ENCODE measurements at places on chromosomes 3 and 15.

- DNase-seq, result no peak
Measured at GRCh38 chr3:57062101-57062631, 1.7 kb downstream of the SPATA12 start.

- no peak for DNase-seq
Measured at GRCh38 chr15:39330061-39330460, 250.8 kb upstream of the THBS1 start.

- no peak for DNase-seq
Measured at GRCh38 chr15:73116164-73116563, 63.9 kb downstream of the NEO1 start.

DNA sequence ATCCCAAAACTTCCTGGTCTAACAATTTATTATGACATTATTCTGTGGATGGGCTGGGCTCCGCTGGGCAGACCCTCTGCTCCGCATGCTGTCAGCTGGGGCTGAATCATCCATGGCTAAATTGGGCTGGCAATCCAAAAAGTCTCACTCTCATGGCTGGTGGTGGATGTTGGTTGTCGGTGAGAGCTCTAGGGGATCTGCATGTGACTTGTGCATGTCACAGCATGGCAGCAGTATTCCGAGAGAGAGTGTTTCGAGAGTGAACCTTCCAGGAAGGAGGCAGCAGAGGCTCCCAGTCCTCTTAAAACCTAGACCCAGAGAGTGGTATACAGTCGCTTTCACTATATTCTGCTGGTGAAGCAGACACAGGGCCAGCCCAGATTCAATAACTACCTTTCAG, 9.9 kb downstream of the RARB start:
- DNase-seq, result no peak

DNA sequence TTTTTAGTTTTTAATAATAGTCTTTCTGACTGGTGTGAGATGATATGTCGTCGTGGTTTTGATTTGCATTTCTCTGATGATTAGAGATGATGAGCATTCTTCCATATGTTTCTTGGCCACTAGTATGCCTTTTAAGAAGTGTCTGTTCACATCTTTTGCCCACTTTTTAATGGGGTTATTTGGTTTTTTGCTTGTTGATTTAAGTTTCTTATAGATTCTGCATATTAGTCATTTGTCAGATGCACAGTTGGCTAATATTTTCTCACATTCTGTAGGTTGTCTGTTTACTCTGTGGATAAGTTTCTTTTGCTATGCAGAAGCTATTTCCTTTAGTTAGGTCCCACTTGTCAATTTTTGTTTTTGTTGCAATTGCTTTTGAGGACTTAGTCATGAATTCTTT, 185.4 kb downstream of the SUCNR1 start:
- no peak for DNase-seq

- DNase-seq, result no peak
Measured at GRCh38 chr3:1082108-1082507, 10.7 kb upstream of the CNTN6 start.

- DNase-seq, result no peak
Measured at GRCh38 chr3:37987315-37987697, 3.3 kb upstream of the VILL start.

- DNase-seq, result no peak
Measured at GRCh38 chr3:77244981-77245380, 205.1 kb downstream of the ROBO2 start.

- no peak for DNase-seq
Measured at GRCh38 chr15:78072080-78072892, 5.2 kb downstream of the TBC1D2B start.

GRCh38 chr3:165749821-165750220, 87.4 kb downstream of the BCHE start:
- DNase-seq, result no peak

- DNase-seq, result no peak
Measured at GRCh38 chr3:124117486-124117885, 125.6 kb upstream of the ROPN1 start.

DNA sequence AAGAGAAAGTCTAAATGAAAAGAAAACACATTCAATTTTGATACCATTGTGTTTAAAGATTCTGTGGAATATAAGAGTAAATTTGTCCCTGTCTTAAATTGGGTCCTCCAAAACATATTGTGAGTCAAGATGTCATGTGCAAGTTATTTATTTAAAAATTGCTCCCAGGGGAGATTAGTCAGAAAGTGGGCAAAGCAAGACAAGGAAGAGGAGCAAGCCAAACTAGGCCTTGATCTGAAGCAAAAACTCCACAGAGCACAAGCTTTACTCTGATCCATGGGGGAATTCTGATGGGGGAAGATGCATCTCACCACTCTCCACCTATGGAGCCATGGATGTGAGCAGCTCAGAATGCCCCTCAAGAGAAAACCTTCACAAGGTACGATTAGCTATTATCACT, 342.8 kb upstream of the IL12A start:
- no peak for DNase-seq

DNA sequence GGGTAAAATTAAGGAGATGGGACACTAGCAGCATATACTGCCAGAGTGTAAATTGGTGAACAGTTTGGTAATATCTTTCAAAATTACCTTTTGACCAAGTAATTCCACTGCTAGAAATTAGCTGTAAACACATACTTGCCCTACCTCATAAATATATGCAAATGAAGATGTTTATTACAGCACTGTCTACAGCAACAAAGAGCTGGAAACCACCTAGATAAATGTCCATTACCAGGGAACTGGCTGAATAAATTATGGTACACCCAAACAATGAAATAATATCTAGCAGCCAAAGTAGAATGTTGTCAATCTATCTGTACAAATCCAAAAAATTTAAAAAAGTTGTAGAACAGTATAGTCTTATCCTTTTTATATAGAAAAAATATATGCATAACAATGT, 105.9 kb upstream of the FAM3D start:
- DNase-seq, result no peak

DNA sequence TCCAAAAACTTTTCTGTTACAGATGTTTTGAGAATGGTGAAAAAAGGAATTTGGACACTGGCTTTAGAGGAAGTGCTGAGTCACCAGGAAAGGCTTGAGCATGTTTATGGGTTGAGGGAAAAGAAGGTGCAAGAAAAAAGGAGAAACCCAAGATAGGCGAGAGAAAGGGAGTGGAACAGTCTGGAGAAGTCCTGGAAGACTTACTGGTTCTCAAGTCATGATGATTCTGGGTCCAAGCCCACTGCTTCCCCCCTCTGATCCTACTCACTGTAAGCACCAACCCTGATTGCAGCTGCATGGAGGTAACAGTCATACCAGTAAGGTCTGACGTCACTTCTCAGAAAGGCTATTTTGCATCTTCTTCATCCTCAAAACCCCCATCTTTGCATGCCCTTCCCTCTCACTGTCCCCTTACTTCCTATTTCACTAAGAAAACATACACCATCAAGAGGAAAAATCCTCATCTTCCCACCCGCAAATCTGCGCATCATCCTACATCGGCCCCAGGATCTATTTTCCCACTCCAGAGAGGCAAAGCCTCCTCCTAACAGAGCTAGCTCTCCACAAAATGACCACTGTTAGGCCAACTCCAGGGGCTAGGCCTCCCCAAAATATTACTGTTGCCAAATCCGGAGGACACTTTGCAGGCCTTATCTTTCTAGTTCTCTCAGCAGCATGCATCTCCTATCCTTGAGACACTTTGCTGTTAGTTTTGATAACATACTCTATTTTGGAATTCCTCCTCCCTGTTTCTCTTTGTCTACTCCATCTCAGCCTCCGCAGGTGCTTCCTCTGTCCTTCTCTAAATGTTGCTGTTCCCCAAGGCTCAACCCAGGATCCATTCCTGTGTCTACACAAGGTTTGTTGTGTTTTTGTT, 3.2 kb upstream of the ATP13A3 start:
- DNase-seq, result no peak

DNA sequence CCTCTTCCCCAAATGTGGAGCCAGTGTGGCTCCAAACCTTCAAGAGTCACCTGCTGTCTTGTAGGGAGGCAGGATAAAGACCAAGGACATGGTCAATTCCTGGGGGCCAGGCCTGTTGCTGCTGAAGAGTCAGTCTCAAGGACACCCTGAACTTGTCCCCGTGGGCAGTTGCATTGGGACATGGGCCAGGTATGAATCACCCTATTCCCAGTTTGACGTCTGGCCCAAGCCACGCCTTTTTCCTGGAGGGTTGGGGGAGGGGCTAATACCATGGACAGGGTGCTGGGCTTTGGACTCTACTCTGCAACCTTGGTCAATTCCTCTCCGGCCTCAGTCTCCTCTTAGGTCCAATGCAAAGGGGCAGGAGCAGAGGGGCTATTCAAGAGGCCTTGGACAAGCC, 10.4 kb downstream of the ATP2B2 start:
- DNase-seq, result no peak

DNA sequence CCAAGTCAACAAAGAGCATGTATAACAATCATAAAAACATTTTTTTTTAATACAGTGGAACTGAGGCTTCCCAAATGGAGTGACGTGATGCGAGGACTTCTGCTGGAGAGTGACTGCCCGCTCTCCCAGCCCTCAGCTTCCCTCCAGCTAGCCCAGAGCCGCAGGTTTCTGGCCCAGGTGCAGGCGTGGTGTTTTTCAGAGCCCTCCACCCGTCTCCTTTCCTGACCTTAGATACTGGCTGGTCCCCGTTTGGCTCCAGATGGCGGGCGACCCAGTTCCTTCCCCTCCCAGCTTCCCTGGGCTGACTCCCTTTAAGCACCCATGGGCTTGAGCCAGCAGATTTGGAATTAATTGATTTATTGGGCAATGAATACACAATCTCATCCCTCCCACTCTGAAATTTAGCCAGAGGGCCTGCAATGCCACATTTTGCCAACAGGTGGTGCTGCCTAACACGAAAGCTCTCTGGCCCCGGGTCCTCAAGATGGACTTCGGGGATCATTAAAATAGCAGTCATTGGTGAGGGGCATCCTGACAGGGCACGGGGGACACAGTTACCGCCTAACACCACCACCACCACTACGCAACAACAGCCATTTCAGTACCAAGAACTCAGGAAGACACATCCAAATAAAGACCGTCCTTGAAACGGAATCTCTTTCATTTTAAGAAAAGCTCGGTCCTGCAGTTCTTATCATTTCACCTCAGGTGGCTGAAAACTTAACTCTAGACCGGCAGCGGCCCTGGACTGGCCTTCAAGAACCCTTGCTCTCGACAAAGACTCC, 47.5 kb upstream of the MUC4 start:
- no peak for DNase-seq

GRCh38 chr15:22811640-22812039, 25.2 kb downstream of the NIPA1 start:
- DNase-seq, result no peak

GRCh38 chr15:52857937-52858781, 68.0 kb upstream of the ONECUT1 start:
- DNase-seq, result no peak

GRCh38 chr3:48601622-48601994, 6.5 kb upstream of the COL7A1 start:
- no peak for DNase-seq

- no peak for DNase-seq
Measured at GRCh38 chr3:178645503-178645902, 109.3 kb downstream of the KCNMB2 start.

- DNase-seq, result no peak
Measured at GRCh38 chr3:42166214-42166613, 75.1 kb downstream of the TRAK1 start.

GRCh38 chr15:26757141-26757540, 15.7 kb downstream of the GABRB3 start:
- DNase-seq, result no peak

DNA sequence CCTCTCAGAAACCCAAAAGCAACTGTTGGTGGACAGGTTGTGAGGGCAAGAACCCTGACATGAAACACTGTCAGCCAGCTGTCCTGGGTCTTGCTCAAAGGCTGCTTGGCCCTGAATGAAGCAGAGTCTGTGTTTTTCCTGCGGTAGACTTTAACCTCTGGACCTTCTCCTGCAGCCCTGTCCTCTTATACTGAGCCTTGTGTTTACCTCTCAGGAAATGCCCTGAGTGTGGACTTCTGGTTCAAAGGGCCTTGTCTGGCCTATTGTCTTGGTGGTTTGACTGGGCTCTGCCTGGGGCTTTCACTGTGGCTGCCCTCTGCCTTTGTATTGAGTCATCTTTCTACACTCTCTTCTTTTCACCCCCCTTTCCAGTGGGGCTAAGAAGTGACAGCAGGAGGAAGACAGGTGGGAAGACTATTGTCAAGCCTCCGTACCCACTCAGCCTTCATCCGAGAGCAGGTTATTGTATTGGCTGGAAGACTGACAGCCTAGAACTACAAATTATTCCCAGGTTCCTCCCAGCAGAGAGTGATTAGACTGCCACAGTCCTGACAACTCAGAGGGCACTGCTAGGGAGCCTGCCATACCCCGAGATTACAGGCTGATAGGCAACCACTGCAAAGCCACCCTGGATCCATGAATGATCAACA, 3.5 kb downstream of the SEC13 start:
- no peak for DNase-seq

- DNase-seq, result no peak
Measured at GRCh38 chr15:65920825-65921309, 51.6 kb downstream of the RAB11A start.

- no peak for DNase-seq
Measured at GRCh38 chr3:14216257-14217048, 37.8 kb downstream of the LSM3 start.

DNA sequence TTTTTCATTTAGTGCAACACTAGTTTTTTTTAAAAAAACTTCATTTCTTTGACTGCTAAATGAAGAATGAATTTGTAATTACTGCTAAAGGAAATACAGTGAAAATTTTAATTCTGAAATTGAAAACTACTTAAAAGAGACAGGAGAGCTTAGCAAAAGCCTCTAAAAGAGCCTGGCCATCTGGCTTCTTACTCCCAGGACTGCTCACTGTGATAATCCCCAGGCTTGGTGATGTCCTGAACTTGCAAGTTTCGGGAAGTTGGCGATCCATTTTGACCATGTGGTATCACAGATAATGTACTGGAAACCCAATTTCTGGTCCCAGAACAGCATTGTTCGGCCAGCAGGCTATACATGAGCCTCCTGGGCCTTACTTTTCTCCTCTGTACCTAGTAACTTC, 292.1 kb downstream of the FGF12 start:
- no peak for DNase-seq

DNA sequence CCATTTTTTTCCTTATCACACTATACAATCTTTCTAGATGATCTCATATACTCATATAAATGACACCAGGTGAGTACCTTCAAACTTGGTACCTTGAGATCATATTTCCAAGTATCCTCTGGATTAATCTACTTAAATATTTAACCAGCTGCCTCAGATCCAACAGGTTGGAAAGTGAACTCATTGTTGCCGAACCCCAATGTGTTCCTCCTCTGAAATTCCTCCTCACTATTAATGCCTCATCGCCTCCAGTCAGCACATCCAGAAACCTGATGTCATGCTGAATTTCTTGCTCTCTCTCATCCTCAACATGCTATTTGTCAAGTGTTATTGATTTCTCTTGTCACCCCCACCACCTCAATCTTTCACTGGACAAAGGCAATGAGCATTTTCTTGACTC, 221.8 kb downstream of the FMN1 start:
- no peak for DNase-seq

GRCh38 chr15:81723113-81723651, 322.6 kb downstream of the MEX3B start:
- DNase-seq, result no peak

- DNase-seq, result no peak
Measured at GRCh38 chr15:45866616-45867015, 231.8 kb downstream of the SQOR start.

Data from activated gamma-delta T cell (primary cell).